ENCODE measurements at places on chromosomes 4 and X.

GRCh38 chrX:152197465-152197864, 59.1 kb upstream of the MAGEA10 start:
- no peak for DNase-seq

DNA sequence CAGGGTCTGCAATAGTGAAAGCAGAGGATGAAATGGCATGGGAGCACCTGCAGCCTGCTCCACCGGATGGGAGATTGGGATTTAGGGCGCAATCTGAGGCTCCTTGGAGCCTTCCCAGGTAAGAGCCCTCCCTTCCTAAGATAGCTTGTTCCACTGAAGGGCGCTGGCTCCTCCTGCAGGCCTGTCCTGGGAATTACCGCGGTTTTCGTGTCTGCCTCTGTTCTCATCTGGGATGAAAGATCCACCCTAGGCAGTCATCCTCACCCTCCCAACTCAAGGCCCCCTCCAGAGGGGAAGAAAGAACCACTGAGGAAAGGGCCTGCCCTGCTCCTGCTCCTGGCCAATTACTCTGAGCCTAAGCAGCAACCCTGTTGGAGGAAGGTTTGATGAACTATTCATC, 547.5 kb downstream of the SMARCA1 start:
- DNase-seq = peak; percentile 44

- no peak for DNase-seq
These were observed 419.3 kb upstream of the ADGRL3 start for GRCh38 chr4:60780874-60781273.

DNA sequence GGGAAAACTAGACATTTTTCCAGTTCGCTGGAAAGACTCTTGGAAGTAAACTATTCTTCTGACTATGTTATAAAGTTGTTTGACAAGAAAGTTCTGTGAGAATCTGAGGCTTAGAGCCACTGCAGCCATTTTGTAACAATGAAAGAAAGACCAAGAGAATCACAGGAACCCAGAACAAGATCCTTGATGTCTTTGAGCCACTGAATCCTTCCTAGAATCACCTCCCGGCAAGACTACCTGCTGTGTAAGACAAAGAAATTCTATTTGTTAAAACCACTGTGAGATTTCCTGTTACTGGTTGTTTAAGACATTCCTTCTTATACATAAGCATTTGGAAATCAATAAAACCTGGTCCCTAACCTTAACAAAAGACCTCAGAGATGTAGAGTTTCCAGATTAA, 175.7 kb upstream of the RASGEF1B start:
- DNase-seq = no peak

GRCh38 chrX:126770179-126770578, 49.4 kb upstream of the PRR32 start:
- DNase-seq = no peak

DNA sequence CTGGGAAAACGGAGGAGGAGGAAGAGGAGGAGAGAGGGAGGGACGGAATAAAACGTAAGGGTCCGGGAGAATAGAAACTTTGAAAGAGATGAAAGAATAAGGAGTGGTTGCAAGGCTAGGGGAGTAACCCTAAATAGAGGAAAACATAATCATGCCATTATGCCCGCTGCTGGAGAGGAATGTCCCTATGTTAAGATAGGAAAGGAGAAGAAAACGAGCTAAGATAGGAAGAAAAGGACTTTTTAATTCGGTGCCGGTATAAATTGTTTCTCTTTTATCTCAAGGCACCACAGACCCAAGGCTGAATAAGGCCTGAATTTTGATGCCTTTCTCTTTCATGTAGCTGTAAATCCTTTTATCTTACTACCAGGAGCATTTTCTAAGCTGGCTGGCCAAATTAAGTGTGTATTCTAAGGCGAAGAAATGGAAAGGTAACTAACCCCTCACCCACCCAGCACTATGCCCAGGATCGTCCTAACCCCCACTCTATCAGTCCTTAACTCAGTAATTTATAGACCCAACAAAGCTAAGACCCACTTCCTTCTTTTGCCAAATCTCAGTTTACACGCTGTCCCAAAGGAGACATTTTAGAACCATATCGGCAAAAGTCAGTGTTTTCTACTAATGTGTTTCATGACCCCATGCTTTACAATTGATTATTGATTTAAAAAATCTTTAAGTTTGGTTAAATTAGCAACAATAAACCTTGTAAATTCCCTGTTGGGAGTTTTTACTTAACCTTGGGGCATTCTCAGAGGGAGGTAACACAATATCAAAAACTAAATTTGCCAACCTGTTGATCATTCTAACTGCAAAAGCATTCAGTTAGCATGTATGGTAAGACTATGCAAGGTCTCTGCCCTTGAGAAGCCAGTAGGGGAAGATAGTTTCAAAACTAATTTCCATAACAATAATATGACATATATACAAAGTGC, 1.1 kb upstream of the CUL4B start:
- no peak for DNase-seq

- no peak for DNase-seq
These were observed 21.1 kb upstream of the PRKG2 start for GRCh38 chr4:81235982-81236749.

DNA sequence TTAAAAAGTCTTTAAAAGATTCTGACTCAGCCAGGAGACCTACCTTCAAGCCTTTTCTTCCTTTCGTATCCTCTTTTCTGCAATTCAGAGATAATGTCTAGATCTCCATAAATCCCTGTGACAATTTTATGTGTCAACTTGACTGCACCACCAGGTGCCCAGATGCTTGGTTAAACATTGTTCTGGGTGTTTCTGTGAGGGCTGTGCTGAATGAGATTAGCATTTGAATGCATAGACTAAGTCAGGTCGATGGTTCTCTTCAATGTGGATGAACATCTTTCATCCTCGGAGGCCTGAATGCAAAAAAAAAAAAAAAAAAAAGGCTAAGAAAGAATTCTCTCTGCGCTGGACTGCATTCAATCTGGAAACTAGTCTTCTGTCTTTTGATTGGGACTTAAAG, 1082.7 kb downstream of the NLGN4X start:
- no peak for DNase-seq

DNA sequence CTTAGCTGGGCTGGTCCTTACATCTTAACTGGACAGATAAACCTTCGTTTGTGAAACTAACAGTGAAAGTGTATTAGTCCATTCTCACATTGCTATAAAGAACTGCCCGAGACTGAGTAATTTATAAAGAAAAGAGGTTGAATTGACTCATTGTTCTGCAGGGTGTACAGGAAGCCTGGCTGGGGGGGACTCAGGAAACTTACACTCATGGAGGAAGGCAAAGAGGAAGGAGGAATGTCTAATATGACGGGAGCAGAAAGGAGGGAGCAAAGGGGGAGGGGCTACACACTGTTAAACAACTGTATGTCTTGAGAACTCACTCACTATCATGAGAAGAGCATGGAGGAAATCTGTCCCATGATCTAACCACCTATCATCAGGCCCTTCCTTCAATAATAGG, 1566.5 kb upstream of the PCDH7 start:
- no peak for DNase-seq

Data from liver (tissue), 10 donors.